ENCODE measurements at places on chromosomes 7 and 10. TPM values are rescaled to one million over a fixed set of nuclear protein-coding genes. Genes with fewer than 3 reads are reported as not detected.

Gene SH2D4B
- 0.22 TPM for total RNA-seq

Gene MSMB
- total RNA-seq, result not detected

Gene LOXL4
- 1.3 TPM for total RNA-seq

Gene COL17A1
- total RNA-seq, result 3.5 TPM

Gene NKX6-2
- total RNA-seq, result not detected

Gene CALHM1
- total RNA-seq, result not detected

Gene DDX50
- total RNA-seq, result 25.6 TPM

Gene HNRNPA2B1
- 870 TPM for total RNA-seq

Gene PRF1
- 6.4 TPM for total RNA-seq

- DNase-seq, result no peak
- no peak overlapping the region for H3K4me3 ChIP-seq
- H3K4me1 ChIP-seq, result no peaks in the 10 kb centered on the region
- no peak overlapping the region for H3K27ac ChIP-seq
- H3K36me3 ChIP-seq, result no peaks in the 10 kb centered on the region
- H3K27me3 ChIP-seq, result no peaks in the 10 kb centered on the region
These were observed 9.7 kb upstream of the ATAD1 start for GRCh38 chr10:87827681-87828080.

DNA sequence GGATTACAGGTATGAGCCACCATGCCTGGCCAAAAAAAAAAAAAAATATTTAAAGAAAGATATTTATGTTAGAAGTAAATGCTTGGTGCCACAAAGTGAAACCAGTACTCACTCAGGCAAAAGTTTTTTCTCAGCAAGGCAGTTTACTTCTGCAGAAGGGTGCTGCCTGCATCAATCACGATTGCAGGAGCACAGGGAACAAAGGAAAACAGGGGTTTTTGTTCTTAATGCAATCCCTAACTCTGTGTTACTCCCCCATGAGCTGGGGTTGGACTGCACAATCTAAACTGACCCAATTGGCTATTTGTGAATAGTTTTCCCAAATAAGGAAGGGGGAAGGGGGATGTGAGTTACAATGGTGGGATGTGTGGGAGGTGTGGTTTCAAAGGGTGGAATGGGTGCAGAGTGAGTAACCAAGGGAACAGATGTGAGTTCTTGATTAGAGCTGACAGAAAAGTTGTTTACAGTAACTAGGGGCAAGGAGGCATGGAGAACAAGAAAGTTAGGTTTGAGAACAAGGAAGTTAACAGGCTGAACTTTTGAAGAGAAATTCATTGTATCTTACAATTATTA, 255.4 kb downstream of the TYW1 start:
- 0 out of 2 replicates have a peak, but pooled peaks cover 2% of the 10 kb centered on the region for H3K4me1 ChIP-seq
- no peak overlapping the region for H3K27ac ChIP-seq
- no peak for DNase-seq

DNA sequence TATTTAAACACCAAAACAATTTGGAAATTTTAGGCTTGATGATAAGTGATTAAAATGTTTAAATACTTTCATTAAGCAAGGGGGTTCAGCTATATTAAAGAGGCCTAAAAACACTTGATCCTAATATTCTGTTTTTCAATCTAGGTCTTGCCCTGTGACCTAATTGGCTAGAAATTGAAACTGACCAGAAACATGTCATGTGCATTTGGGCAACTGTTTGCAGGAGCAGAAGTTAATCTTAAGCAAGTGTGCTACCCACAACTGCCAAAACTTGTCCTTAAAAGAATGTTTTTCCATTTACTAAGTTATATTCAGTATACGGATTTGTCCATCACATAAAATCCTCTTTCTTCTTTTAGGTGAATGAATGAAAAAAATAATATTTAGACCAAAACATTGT, 167.3 kb downstream of the PPP1R3A start:
- no peaks in the 10 kb centered on the region for H3K4me1 ChIP-seq
- no peak overlapping the region for H3K4me3 ChIP-seq
- no peak overlapping the region for H3K27ac ChIP-seq
- DNase-seq, result no peak
- no peaks in the 10 kb centered on the region for H3K27me3 ChIP-seq

DNA sequence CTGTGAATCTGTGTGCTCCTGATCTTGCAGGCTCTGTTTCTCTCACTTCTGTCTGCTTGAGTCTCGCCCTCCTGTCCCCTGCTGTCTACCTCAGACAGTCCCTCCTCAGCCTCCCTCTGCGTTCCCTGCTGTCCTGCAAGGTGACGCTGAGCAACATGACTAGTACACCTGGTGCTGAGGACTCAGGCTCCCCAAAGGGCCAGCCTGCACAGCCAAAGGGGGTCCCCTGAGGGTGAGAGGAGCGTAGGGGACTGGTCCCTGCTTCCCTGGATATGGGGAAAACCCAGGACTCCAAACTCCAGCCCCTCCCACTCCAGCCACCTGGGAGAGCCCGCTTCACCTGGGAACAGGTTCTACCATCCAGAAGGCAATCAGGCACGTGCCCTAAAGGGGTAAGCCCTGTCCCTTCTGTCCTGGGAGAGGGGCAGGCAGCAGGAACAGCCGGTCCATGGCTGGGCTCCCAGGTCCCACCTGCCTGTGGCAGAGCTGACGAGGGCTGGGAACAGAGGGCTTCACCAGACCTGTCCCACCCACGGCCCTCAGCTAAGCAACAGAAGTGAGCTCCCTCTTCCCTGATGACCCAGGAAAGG, 156.5 kb downstream of the UBE2H start:
- H3K36me3 ChIP-seq, result no peaks in the 10 kb centered on the region
- no peak for DNase-seq
- no peaks in the 10 kb centered on the region for H3K27me3 ChIP-seq
- no peaks in the 10 kb centered on the region for H3K4me1 ChIP-seq

DNA sequence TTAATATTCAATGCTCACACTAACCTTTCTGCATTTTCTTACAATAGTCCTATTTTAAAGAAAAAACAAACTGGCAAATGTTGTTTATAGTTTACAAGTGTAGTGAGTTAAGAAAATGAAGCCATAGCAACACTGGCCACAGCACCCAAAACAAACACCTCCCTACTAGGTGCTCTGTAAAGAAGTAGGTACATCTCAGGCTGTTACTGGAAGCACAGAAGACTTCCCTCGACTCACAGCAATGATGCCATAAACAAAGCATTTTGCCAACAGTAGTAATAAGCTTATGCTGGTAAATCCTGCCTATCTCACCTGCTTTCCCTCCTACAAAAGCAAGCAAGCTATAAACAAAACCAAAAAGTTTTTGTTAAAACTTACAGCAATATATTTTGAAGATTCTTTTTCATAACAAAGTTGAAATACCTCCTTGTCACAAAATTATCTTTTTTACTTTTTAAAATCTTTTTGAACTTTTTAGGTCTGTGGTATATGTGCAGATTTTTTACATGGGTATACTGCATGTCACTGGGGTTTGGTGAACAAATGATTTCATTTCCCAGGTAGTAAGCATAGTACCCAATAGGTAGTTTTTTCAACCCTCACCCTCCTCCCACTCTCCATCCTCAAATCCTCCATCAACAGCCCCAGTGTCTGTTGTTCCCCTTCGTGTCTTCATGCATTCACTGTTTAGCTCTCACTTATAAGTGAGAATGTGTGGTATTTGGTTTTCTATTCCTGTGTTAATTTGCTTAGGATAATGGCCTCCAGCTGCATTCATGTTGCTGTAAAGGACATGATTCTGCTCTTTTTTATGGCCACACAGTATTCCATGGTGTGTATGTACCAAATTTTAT, 28.4 kb downstream of the COA1 start:
- DNase-seq, result no peak
- no peak overlapping the region for H3K4me3 ChIP-seq
- no peaks in the 10 kb centered on the region for H3K36me3 ChIP-seq
- H3K27me3 ChIP-seq, result no peaks in the 10 kb centered on the region
- H3K4me1 ChIP-seq, result peaks cover 6% of the 10 kb centered on the region

DNA sequence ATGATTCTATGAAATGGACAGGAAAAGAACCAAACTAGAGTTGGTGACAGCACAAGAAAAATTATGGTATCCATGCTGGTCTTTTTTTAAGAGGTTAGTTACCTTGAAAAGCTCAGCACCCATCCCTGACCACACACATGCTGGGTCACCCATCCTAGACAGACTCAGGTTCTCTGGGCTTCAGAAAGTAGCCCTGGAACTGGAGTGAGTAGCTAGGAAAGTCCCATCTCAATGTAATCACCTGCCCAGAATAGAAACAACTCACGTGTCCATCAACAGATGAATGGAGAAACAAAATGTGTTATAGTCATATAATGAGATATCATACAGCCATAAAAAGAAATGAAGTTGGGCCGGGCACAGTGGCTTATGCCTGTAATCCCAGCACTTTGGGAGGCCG, 37.0 kb downstream of the GSDME start:
- H3K4me1 ChIP-seq, result peaks cover 10% of the 10 kb centered on the region
- DNase-seq, result no peak

DNA sequence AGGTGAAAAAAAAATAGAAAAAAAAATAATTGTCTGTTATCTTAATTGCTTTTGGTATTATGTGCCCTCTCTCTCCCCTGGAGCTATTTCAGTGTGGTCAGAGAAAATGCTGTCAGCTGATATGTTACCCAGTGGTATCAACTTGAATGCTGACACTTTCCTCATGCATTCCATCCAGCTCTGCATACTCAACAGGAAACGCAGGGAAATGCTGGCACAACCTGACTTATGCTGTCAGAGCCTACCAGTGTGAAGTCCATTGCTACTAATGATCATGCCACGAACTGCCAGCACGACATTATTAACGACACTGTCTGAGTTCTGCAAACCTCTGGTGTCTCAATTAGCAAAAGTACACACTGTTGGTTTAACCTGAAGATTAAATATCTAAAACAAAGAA, 182.8 kb downstream of the ZWINT start:
- no peaks in the 10 kb centered on the region for H3K4me1 ChIP-seq
- no peaks in the 10 kb centered on the region for H3K27me3 ChIP-seq
- H3K36me3 ChIP-seq, result no peaks in the 10 kb centered on the region
- H3K4me3 ChIP-seq, result no peak overlapping the region
- DNase-seq, result no peak

DNA sequence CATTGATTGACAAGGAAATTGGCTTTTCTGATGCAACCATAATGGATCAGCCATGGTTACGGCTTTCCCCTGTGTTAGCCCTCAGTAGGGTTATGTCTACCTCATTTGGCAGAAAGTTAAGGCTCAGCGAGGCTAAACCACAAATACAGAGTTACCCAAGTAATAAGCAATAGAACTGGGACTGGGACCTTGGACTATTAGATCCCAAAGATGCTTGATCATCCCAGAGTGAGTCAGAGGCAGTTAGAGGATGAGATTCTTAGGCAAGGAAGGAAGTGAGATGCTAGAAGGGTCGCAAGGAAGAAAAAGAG, 401.4 kb downstream of the TNS3 start:
- no peaks in the 10 kb centered on the region for H3K4me1 ChIP-seq
- no peak overlapping the region for H3K27ac ChIP-seq
- DNase-seq, result no peak
- no peaks in the 10 kb centered on the region for H3K36me3 ChIP-seq
- H3K27me3 ChIP-seq, result peaks cover 5% of the 10 kb centered on the region
- H3K4me3 ChIP-seq, result no peak overlapping the region

DNA sequence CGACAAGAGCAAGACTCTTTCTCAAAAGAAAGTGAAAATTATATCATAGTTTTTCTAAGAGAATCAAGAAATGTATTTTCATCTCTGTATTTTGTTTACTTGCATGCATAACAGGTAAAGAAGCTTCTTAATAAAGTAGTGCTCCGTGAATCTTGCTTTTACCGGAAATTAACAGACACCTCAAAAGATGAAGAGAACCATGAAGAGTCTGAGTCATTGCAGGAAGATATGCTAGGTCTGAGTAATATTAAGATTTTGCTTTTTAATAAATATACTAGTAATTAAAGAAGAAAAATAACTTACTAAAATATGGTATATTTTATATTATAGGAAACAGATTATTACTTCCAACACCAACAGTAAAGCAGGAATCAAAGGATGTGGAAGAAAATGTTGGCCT, 39.5 kb upstream of the STOX1 start:
- no peak for DNase-seq
- H3K27me3 ChIP-seq, result no peaks in the 10 kb centered on the region
- H3K4me3 ChIP-seq, result no peak overlapping the region
- peaks cover 55% of the 10 kb centered on the region for H3K36me3 ChIP-seq
- H3K4me1 ChIP-seq, result no peaks in the 10 kb centered on the region

DNA sequence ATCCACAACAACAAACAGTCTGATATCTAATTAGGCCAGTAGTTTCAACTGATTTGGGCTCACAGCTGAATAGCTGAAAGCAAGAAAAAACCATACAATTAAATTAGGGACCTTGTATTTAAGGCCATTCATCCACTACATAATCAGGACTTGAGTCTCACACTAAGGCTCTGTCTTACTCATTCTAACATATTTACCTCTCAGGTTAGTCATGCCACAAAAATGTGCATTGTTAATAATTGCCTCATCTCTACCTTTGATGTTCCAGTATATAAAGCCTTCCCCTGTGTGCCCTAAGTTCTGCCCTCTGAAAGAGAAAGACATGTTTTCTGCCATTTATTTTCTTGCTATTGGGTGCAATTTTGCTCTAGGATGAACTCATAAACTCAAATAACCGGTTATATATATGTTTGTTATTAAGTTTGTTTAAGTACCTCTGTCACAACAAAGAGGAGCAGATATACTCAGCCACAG, 5.3 kb upstream of the C1GALT1 start:
- peaks cover 35% of the 10 kb centered on the region for H3K4me1 ChIP-seq
- 0 out of 2 replicates have a peak overlapping the region, but pooled peaks have one; percentile 1 for H3K4me3 ChIP-seq
- peak; percentile 94 for DNase-seq
- H3K27ac ChIP-seq, result peak overlapping the region; percentile 62
- no peaks in the 10 kb centered on the region for H3K36me3 ChIP-seq

DNA sequence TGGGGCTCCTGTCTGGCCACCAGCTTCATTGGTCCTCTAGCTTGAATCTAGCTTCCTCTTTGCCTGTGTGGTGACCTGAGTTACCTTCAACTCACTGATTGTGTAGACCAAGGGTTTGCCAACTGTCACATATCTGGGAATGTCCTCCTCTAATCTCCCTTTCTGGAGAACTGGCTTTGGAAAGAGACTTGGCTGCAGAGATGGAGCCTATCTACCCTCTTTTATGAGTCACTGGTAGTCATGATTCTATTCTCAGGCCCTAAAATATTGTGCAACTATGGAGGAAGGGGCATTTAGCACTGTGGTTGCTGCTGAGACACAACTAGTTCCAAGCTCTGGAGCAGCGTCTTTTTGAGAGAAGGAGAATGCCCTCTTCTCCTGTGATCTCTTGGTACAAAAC, 691.3 kb downstream of the KCNMA1 start:
- no peak overlapping the region for H3K27ac ChIP-seq
- H3K36me3 ChIP-seq, result no peaks in the 10 kb centered on the region
- H3K27me3 ChIP-seq, result peaks cover 44% of the 10 kb centered on the region
- H3K4me1 ChIP-seq, result no peaks in the 10 kb centered on the region

Measured in HCT116 (cell line).